ENCODE measurements at places on chromosomes 7 and 10. TPM values are rescaled to one million over a fixed set of nuclear protein-coding genes. Genes with fewer than 3 reads are reported as not detected.

Gene RPEL1
- 0.20 TPM for total RNA-seq

Gene SLC26A5
- 1.4 TPM for total RNA-seq

Gene IGFBP3
- total RNA-seq = 1.5 TPM

Gene CHST3
- 5.4 TPM for total RNA-seq

Gene UNCX
- not detected for total RNA-seq

Gene STOX1
- total RNA-seq = 0.22 TPM

Gene KNDC1
- 0.20 TPM for total RNA-seq

Gene PRKG1
- total RNA-seq = 0.87 TPM

Gene CUEDC2
- 32.9 TPM for total RNA-seq

Gene CREB3L2
- total RNA-seq = 14.4 TPM

Gene LRIT1
- not detected for total RNA-seq

Gene AFAP1L2
- total RNA-seq = under 0.01 TPM

Gene IFIT1
- 0.87 TPM for total RNA-seq

Gene CISD1
- total RNA-seq = 19.8 TPM

Gene CALY
- not detected for total RNA-seq

Data from lung microvascular endothelial cell (primary cell).